Ureter (tissue), 1 donor: ENCODE measurements at places on chromosomes 3 and 15.

DNA sequence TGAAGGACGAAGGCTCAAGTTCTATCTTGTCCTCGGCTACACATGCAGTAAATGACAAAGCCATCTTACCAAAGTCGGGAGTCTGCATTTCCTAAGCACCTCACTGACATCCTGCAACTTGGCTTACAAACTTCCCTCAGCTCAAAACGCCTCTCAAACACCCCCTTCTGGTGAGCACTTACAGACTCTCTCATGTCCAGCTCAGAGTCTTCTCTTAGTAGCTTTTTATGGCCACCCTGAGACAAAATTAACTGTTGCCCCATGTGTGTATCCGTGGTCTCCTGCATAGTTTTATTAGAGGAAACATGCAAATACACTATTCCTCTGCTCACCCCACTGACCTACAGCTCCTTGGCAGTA lies 819.7 kb downstream of the FHIT start:
- DNase-seq, result no peak

- DNase-seq, result peak; percentile 86
Measured at GRCh38 chr15:60592371-60593169, 113.6 kb upstream of the ICE2 start.

DNA sequence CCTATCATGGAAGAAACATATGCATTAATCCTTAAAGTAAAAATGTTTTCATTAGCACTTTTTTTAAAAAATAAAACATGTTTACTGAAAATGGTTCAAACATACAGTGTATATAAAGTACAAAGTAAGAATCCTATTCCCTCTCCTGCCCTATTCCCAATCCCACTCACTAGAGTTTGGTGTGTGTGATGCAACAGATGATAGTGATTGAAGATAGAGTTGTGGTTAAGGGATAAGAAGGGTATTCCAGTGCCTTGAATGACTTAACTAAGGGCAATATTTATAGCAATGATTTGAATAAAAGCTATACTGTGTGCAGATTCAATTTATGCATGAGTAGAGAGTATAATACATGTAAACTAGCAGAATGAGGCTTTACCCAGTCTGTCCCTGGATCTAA lies 18.1 kb downstream of the ZNF280D start:
- no peak for DNase-seq

DNA sequence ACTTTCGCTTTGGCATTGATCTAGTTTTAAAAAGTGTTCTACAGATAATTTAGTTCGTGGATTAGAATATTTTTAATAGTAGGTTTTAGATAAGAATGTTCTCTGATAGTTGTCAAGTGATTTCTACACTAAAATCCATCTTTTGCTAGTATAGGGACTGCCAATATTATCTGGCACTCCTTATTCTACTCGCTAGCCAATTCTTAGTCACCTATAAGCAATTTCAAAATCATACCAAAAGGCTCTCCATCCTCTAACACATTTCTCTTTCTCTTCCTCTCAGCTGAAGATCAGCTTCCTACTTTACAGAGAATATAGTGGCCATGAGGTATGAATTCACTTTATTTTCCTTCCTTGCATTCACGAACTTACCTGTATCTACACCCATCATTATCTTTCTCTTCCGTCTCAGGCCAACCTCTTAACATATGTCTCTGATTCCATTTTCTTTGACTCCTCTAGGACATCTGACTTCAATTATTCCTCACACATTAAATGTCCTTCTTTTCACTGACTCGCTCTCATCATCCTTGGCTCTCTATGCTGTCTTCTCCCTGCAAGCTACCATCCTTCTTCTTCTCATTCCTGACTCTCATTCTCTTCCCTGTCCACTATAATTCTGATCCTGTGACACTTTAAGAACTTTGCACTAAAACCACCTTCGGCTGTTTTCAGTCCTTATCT lies 35.5 kb downstream of the C3orf80 start:
- no peak for DNase-seq

- no peak for DNase-seq
Measured at GRCh38 chr15:82663186-82663600, 16.0 kb upstream of the CPEB1 start.

- no peak for DNase-seq
Measured at GRCh38 chr3:189588475-189589178, 42.6 kb upstream of the TP63 start.

GRCh38 chr3:57972531-57973111 lies 35.6 kb upstream of the FLNB start:
- DNase-seq, result peak; percentile 62

DNA sequence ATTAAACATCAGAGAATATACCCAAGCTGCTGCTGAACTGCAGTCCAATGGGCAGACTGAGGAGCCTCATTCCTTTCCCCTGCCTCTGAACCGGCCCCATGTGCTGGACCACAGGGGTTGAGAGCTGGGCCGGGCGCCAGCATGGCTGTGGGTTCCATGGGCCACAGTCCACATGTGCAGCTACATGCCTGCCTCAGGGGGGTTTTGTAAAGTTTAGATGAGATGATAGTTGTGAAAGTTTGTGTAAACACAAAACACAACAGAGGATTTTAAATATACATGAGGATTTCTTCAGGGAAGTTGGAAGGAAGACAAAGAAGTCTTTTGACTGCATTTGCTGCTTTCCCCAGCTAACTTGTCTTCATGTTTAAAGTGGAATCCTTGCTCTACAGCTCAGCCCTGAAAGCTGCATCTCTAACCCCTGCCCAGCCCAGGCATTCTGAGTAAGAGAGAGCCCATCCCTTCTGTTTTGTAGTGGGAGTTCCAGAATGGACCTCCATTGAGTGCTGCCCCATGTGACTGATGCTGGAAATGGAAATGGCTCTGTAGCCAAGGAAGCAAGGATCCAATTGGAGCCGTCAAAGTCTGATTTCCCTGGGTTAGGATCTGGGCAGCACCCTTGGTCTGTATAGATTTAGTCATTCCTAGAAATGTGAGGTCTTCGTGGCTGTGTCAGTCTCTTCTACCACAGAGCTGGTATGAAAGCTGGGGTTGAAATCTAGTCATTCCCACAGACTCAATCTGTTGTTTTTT lies 17.5 kb downstream of the SLC12A8 start:
- no peak for DNase-seq

DNA sequence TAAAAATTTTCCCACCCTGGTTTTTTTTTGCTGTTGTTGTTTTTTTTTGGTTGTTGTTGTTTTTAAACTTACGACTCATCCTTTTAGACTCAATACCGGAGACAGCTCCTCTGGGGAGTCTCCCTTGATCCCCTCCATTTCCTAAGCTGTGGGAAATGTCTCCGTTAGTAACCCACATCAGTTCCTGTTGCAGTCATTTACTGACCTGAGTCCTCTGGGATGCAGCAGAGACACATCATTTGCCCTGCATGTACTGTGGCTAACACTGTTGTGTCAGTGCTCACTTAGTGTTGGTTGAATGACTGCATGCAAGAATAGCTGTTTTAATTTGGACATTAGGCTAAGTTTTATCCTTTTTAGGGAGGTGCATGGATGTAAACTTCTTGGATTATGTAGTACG lies 83.8 kb downstream of the MBNL1 start:
- DNase-seq, result no peak

- no peak for DNase-seq
Measured at GRCh38 chr3:185423178-185423577, 60.2 kb downstream of the MAP3K13 start.

DNA sequence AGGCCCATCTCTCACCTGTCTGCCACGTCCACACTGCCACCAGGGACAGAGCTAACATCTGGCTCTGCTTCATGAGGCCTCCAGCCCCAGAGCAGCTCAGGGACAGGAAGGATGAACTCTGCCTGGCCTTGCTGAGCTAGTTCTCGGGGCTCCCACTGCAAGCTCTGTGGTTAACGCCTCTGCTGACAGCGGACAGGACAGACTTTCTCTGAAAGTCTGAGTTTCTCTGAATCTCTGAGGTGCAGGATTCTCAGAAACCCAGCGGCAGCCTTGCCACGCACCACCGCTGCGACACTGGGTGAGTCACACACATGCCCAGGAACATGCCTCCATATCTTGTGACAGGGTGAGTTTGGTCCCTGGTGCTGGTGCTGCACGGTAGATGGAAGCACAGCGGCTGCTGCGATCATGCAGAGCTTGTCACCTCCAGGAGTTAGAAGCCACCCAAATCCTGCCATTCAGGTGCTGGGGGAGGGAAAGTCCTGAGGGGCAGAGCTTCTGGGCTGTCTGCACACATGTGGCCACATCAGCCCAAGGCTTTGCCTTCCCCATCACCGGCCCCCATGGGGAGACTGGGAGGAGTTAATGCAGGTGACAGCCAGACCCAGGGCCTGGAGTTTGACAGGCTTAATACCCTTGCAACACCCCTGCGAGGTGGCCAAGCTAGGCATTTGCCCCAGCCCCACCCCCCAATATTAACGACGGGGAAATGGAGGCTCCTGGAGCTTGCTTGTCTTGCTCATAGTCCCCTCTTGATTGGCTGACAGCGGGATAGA lies 267.0 kb downstream of the PLCL2 start:
- no peak for DNase-seq

DNA sequence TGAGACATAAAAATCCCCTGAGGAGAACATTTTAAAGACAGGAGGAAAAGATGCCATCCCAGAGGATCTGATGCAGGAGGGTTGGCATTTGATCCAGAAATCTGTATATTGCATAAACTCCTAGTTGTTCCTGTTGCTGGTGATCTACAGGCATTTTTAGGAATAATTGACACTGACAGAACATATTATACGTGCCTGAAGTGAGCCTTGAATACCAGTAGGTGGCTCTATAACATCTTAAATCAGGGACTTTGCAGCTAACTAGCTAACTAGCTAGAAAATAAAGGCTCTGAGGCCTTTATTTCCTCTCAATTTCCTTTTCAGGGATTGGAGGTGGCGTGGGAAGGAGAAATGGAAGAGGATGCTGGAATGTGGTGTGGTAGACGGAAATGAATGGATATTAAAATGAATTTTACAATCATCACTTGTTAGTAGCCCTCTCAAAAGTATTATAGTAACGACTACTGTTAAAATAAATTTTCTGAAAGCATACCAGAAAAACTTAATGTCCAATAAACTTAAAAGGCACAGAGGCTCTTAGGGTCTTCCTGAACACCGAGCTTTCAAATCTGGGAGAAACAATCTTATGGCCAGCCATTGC lies 73.8 kb upstream of the ZBED2 start:
- DNase-seq, result no peak

GRCh38 chr3:65855370-65856100 lies 183.2 kb downstream of the MAGI1 start:
- no peak for DNase-seq

- DNase-seq, result no peak
Measured at GRCh38 chr3:150790629-150791028, 27.7 kb upstream of the SIAH2 start.

DNA sequence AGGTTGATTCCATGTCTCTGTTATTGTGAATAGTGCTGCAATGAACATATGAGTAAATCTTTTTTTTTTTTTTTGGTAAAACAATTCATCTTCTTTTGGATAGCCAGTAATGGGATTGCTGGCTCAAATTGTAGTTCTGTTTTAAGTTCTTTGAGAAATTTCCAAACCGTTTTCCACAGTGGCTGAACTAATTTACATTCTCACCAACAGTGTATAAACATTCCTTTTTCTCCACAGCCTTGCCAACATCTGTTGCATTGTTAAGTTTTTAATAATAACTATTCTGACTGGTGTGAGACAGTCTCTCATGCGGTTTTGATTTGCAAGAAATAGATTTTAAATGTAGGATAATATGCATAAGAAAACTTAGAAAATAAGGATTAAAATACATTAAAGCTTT lies 279.0 kb upstream of the EPHA3 start:
- DNase-seq, result no peak

GRCh38 chr15:94478763-94479162 lies 247.4 kb downstream of the MCTP2 start:
- no peak for DNase-seq

- no peak for DNase-seq
Measured at GRCh38 chr15:92451225-92451825, 57.6 kb downstream of the ST8SIA2 start.

DNA sequence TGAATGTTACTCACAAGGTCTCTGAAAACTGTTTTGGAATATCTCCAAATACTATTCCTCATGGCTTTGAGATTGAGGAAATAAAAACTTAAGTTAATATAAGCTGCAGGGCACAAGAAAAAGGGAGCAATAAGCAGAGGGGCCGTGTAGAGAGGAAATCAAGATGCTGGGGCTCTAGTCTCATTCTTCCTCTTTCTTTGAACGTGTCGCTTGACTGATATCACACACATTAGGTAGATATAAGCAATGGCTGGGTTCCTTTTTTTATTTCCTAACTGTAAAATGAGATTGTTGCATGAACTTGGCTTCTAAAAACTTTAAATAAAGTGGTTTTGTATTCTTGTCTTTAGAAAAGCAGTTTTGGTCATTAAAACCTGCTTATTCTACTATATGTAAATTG lies 326.7 kb upstream of the ROPN1 start:
- DNase-seq, result no peak

DNA sequence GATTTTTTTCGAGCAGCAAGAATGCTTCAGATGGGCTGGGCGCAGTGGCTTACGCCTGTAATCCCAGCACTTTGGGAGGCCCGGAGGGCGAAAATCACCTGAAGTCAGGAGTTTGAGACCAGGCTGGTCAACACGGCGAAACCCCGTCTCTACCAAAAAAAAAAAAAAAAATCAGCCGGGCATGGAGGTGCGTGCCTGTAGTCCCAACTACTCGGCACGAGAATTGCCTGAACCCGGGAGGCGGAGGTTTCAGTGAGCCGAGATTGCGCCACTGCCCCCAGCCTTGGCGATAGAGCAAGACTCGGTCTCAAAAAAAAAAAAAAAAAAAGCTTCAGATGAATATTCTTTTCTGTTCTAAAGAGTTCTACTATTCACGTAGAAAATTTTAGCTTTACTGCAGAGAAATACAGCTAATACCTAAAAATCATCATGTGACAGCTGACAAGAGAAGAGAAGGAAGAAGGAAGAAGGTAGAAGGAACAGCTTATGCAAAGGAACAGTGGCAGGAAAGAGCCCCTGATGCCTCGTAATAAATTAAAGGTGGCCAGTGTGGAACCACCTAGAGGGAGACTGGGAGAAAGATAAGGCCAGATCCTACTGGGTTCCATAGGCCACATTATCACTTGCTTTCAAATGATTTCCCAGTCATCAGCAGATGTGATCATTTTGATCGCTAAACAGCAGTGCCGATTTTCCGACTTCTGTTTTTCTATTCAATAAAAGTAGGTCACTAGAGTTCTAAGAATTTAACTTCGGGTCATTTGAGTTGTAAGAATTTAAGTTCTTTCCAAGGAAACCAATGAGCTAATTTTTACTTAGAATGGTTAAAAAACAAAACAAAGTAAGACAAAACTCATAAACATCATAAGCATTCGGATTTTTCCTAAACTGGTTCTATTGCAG lies 1.5 kb downstream of the CMTM6 start:
- no peak for DNase-seq

DNA sequence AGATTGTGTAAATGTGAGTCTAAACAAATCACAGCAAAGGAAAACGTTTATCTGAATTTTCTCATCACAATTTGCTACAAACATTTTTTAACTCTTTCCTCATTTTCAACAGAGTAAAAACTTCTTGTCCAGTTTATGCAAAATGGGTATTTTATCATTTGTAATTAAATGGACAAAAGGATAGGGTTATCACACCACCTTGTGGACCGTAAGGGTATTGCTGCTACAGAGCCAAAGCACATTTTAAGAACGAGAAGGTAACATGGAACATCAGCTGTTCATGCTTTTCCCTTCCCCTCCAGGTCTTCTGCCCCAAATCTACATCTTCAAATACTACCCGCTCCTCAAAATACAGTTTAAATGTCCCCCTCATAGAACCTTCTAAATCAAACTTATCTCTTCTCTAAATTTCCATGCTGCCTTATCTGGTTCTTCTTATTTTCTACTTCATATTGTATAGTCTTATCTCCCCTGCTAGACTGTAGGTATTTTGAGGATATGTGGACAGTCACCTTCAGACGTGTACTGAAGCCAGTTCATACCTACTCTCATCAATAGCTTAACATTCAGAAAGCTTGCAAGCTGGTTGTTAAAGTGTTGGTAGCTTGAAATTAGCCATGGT lies 12.8 kb upstream of the SETMAR start:
- no peak for DNase-seq
